Breast epithelium (tissue), 4 donors: ENCODE measurements at places on chromosomes 1 and 21. TPM values are rescaled to one million over a fixed set of nuclear protein-coding genes. Genes with fewer than 3 reads are reported as not detected.

MYBPH gene
- total RNA-seq, result not detected

FAM177B gene
- total RNA-seq, result 2.3 TPM

CDA gene
- total RNA-seq, result 0.98 TPM

ZSWIM5 gene
- 4.5 TPM for total RNA-seq

F5 gene
- 7.4 TPM for total RNA-seq

CRNN gene
- total RNA-seq, result not detected

C1orf198 gene
- total RNA-seq, result 138 TPM

NES gene
- total RNA-seq, result 28.5 TPM

SLAMF9 gene
- total RNA-seq, result not detected

KIF26B gene
- 1.0 TPM for total RNA-seq

CD1E gene
- total RNA-seq, result not detected

SZT2 gene
- 29.1 TPM for total RNA-seq

CD247 gene
- 0.80 TPM for total RNA-seq

LCE1D gene
- total RNA-seq, result not detected

COL8A2 gene
- 20.6 TPM for total RNA-seq

MROH9 gene
- total RNA-seq, result not detected

FCRLA gene
- total RNA-seq, result 0.15 TPM

S100A1 gene
- 28.5 TPM for total RNA-seq

TEDDM1 gene
- not detected for total RNA-seq

LIPI gene
- not detected for total RNA-seq

DEPDC1 gene
- total RNA-seq, result 1.5 TPM

CFAP45 gene
- 0.80 TPM for total RNA-seq

GPR161 gene
- 2.8 TPM for total RNA-seq

NOTCH2 gene
- total RNA-seq, result 106 TPM

TCHH gene
- 3.0 TPM for total RNA-seq

ICOSLG gene
- 4.2 TPM for total RNA-seq

ALG14 gene
- 1.2 TPM for total RNA-seq

SPATA21 gene
- not detected for total RNA-seq

VHLL gene
- total RNA-seq, result 0.98 TPM

TCHHL1 gene
- not detected for total RNA-seq

HLX gene
- 15.1 TPM for total RNA-seq

PIK3R3 gene
- total RNA-seq, result 46.8 TPM

OR2L3 gene
- total RNA-seq, result 0.33 TPM

C21orf91 gene
- total RNA-seq, result 14.8 TPM

TRIM17 gene
- not detected for total RNA-seq

CACNA1E gene
- under 0.01 TPM for total RNA-seq

AIRE gene
- total RNA-seq, result not detected

TP73 gene
- total RNA-seq, result not detected
